ENCODE measurements at places on chromosomes 3 and 15. TPM values are rescaled to one million over a fixed set of nuclear protein-coding genes. Genes with fewer than 3 reads are reported as not detected.

DNA sequence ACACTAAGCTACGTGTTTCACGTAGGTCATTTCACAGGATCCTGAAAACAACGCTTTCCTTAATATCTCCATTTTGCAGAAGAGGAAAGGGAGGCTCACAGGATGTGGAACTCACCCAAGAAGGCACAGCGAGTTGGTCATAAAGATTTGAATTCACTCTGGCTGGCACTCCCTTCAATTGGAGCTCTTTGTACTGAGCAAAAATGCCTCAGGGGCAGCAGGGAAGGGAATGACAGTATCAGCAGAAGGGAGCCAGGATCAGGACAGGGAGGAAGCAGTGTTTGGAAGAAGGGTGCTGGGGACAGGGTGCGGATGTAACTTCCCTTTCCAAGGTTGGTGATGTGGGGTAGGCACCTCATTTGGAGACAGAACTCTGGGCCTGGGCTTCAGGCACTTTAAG, 1.1 kb upstream of the ST6GAL1 start:
- DNase-seq: no peak

The CASR gene
- 1.4 TPM for total RNA-seq

The GMNC gene
- 4.8 TPM for total RNA-seq

GRCh38 chr3:32712506-32713055, 27.6 kb downstream of the CNOT10 start:
- DNase-seq: no peak

DNA sequence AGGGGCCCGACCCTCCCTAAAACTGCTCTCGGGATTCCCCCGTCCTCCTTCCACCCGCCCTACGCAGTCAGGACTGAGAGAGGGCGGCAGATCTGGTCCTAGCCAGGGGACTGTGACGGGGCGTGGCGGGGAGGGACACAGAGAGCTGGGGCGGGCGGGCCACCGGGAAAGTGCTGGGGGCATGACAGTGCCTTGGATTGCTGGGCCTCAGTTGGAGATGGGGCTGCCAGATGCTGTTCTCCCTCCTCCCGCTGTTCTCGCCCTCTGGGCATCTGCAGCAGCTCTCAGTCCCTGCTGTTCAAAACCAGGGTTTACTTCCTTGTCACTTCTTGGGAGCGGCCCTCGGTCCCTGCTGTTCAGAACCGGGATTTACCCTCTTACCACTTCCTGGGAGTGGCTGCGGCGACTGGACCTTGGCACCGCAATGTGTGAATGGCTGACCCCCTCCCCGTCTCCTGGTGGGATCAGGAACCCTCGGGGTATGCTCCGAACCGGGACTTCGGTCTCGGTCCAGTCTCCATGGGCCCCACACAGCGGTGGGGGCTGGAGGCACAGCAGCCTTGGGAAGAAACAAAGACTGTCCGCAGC, 1.8 kb upstream of the RPP25 start:
- no peak for DNase-seq

The CCDC9B gene
- 13.0 TPM for total RNA-seq

DNA sequence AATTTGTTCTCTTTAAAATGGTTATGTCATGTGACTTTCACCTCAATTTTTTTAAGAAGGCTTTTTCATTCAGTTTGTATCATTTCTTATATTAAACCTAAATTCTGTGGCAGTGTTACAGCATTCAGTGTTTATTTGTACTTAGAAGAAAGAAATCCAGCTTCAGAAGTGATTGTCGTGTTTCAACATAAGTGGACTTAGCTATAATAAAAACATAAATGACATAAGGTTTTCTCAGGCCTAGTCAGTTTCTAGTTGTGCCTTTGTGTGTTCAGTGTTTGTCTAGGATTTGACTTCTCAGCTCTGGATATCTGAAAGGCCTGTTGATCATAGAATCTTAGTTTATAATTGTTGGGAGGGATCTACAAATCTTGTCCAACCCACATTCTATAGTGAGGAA, 80.5 kb downstream of the STT3B start:
- no peak for DNase-seq

DNA sequence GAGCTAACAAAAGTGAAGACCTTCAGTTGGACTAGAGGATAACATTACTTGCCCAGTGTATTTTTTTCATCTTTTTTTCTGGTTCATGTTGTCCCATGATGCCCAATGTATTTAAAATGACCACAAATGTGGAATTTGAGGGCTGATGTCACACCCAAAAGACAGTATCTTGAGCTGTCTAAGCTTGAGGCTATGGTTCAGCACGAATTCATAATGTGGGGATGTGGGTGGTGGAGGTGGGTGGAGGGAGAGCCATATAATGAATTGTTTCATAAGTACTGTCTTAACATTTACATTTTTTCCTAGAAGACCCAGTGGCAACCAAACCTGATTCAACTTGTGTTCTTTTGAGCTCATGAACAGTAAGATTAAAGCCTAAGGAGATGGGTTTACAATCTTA, 37.5 kb downstream of the CHAC1 start:
- DNase-seq: no peak

The TMCO5A gene
- total RNA-seq: 5.3 TPM

The CFAP92 gene
- total RNA-seq: 2.2 TPM

GRCh38 chr3:162719684-162720341, 1223.2 kb downstream of the OTOL1 start:
- peak; percentile 57 for DNase-seq

The MME gene
- total RNA-seq: 962 TPM

The TMC3 gene
- total RNA-seq: 0.48 TPM

The AADAC gene
- not detected for total RNA-seq

GRCh38 chr3:58403513-58404109, 30.0 kb downstream of the PDHB start:
- no peak for DNase-seq

The CDCP1 gene
- total RNA-seq: 0.72 TPM

- peak; percentile 98 for DNase-seq
Measured at GRCh38 chr3:101940521-101941317, 91.4 kb downstream of the NFKBIZ start.

DNA sequence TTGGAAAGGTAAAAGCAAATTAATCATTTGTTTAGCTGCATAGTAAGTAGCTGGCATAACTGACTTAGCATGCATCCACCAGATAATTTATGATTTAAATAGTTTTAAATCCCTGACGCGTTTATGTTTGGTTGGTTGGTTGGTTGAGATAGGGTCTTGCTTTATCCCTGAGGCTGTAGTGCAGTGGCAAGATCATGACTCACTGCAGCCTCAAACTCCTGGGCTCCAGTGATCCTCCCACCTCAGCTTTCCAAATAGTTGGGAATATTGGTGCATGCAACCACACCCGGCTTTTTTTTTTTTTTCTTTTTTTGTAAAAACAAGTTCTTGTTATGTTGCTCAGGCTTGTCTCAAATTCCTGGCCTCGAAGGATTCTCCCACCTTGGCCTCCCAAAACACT, 263.4 kb downstream of the MCTP2 start:
- DNase-seq: peak; percentile 53

- peak; percentile 75 for DNase-seq
Measured at GRCh38 chr15:60374628-60375081, 23.1 kb downstream of the ANXA2 start.

- DNase-seq: no peak
Measured at GRCh38 chr3:180265551-180265950, 228.8 kb upstream of the PEX5L start.

DNA sequence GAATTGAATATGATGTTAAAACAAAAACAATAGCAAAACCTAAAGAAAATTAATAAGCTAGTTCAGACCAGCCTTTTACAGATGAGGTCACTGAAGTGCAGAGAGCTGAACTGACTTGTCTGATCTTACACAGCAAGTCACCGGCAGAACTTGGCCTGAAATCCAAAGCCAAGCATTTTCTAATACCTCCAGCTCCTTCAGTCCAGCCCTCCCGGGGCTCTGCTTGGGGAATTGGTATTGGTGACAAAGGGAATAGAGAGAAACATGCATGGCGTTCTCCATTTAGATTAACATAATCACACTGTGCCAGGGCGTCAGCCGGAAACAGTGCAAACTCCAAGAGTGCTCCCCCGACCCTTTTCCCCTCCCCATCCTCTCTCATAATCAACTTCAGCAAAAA, 14.1 kb upstream of the ZSCAN2 start:
- DNase-seq: no peak

DNA sequence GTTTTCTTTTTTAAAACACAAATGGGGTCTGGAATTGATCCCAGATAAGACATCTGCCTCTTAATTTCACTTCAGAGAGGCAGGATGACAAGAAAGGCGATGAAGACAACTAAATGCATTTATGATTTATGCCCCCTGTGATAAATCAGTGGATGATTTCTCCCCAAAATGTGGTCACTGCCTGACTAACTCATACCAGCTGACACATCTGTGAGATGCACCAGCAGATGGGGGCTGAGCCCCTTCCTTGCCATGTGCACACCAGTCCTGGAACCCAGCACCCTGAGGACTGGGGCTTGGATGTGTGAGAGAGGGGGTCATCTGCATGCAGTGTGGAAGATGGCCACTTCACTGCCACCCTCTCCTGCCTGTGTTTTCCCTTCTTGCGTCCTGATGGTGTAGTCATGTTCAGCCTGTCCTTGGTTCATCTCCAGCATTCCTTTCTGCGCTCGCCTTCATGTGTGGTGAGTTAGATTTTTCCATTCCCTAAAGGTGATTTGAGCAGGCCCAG, 264.3 kb downstream of the LRTM1 start:
- no peak for DNase-seq

The ASB14 gene
- 0.24 TPM for total RNA-seq

DNA sequence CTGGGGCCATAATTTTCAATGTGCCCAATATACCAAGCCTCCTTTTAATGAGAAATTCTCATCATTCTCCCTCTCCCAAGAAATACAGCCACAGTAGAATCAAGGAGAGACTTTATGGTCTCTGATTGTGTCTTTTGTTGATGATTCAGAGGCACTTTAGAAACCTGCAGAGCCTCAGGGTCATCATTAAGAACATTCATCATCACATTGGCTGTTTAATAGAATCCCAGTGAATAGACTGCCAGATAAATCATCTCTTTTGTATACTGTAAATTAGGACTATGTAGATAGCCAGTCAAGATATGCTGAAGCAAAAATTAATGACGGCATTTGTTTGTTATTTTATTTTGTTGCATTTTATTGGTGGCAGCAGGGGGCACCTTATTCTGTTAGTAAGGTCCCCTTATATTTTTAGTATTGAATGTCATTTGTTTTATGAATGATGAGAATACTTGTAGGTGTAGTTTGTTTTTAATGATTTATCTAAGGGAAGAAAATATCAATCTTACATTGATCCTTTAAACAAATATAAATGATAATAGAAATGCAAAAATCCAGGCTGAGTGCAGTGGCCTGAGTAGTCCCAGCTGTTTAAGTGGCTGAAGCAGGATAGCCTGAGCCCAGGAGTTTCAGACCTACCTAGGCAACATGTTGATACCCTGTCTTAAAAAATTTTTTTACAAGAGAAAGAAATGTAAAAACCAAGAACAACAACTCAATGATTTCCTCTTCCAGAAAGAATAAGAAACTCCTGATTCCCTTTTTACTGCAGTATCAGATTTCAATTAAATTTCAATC, 138.8 kb downstream of the ZBBX start:
- DNase-seq: no peak

The ONECUT1 gene
- total RNA-seq: 11.1 TPM

The GOLGA8G gene
- total RNA-seq: 3.6 TPM

GRCh38 chr3:137796993-137797392, 32.9 kb downstream of the SOX14 start:
- DNase-seq: no peak

DNA sequence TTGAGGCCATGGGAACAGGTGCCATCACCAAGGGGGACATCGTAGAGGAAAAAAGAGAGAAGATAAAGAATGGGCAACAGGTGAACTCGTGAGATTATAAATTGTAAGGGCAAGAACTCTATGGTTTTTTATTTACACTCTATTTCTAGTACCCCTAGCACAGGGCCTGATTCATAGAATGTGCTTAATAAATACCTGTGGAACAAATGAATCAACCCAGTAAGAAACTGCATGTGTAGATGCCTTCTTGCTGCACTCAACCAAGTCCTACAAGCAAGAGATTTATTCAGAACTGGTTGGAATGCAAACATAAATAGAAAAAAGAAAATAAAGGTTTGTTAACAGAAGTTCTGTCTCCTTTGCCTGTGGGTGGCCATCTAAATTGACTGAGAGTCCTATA, 18.7 kb upstream of the KPNA1 start:
- DNase-seq: no peak

DNA sequence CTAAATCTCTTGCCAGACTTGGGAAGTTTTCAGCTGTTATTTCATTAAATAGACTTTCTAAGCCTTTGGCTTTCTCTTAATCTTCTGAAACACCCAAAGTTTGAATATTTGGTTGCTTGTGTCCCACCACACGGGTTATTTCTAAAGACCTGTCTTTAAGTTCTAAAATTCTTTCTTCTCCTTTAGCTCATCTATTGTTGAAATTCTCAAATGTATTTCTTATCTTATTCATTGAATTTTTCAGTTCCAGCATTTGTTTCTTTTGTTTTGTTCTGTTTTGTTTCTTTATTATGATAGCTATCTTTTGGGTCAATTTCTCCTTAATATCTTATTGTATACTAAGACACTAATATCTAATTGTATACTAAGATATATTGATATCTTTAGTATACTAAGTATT, 97.0 kb downstream of the ARRDC4 start:
- no peak for DNase-seq

The LRRK1 gene
- total RNA-seq: 14.0 TPM

The ERC2 gene
- total RNA-seq: 33.5 TPM

- DNase-seq: no peak
Measured at GRCh38 chr3:159082519-159082918, 280.7 kb downstream of the MFSD1 start.

DNA sequence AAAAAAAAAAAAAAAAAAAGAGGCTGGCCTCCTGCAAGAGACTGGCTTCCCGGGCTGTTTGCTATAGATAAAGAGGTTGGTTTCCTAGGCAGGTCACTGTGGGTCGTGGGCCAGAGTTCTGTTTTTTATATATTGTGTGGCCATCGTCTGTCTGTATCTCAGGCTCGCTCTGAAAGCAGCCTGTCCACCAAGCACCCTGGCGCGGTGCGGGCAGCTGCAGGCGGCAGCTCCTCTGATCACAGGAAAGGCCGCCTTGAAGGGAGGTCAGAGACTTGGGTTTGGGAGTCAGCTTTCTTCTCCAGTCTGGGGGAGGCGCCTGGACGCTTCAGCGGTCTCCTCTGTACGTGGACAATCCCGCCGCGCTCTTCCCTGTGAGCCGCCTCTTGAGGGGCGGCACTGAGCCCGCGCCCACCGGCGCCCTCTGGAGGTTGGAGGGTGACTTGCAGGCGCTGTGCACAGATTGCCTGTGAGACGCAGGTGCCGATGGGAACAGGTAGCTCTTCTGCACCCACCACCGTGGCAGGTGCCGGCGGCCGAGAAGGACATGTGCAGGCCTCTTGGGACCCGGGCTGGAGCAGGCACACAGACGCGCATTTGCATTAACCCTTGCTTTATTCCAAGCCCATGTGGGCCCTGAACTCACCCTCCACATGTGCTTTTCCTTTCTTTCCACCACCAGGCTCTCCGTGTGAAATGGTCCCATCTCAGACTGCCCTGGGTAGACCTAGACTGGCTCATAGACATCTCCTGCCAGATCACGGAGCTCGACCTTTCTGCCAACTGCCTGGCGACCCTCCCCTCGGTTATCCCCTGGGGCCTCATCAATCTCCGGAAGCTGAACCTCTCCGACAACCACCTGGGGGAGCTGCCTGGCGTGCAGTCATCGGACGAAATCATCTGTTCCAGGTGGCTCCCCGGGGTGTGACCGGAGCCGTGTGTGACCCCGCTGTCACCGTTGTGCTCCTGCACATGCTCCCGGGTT, 89.3 kb downstream of the LRRK1 start:
- DNase-seq: peak; percentile 85

GRCh38 chr3:127975153-127976029, 60.4 kb downstream of the KBTBD12 start:
- no peak for DNase-seq

The SLC12A1 gene
- total RNA-seq: 33.5 TPM

All from umbilical cord (tissue), 2 donors.